ENCODE measurements at places on chromosomes 7 and 10.

DNA sequence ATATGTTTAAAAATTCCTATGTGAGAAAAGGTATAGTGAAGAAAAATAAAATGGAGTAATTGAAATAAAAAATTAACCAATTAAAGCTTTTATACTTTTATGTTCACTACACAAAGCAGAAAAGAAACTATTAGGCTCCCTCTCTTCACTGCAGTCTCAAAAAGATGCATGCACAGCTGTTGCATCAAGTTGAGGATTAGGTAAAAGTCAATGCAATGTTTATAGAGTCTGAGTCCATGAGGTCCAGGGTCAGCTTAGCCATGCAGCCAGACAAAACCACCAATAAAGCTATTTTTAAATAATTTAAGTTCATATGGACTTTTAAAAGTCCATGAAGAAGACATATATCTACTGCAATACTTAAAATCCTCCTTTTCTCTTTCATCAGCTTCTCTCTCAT lies 31.1 kb upstream of the ING3 start:
- no peak for DNase-seq

DNA sequence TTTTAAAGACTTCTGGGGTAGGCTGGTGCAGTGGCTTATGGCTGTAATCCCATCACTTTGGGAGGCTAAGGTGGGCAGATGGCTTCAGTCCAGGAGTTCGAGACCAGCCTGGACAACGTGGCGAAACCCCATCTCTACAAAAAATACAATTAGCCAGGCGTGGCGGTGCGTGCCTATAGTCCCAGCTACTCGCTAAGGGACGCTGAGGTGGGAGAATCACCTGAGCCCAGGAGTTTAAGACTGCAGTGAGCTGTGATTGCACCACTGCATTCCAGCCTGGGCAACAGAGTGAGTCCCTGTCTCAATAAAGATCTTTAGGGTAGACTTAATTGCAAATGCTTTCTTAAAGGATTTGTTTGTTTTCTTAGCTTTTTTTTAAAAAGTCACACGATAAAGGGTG lies 29.3 kb downstream of the PTPN12 start:
- no peak for DNase-seq

DNA sequence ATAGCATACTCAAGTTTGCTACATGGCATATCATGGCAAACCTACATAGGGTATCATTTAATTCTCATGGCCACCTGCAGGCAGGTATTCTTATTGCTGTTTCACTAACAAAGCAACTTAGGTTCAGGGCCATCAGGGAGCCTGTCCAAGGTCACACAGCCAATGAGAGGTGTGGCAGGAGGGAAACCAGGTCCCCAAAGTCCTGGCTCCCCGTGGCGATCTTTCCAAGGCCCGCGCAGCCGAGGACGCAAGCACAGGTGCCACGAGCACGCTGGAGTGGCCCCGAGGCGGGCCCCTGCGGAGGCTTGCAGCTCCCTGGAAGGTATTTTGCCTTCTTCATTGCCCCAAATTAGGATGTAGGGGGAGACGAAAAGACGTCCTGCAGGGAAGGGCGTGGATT lies 20.8 kb downstream of the PRKAG2 start:
- DNase-seq, result no peak

GRCh38 chr7:50349963-50350944 lies 45.7 kb downstream of the IKZF1 start:
- DNase-seq, result no peak

- no peak for DNase-seq
Observed at GRCh38 chr7:151023232-151023631, 1.1 kb downstream of the ATG9B start.

- DNase-seq, result no peak
Observed at GRCh38 chr10:83937161-83937560, 202.1 kb upstream of the GHITM start.

DNA sequence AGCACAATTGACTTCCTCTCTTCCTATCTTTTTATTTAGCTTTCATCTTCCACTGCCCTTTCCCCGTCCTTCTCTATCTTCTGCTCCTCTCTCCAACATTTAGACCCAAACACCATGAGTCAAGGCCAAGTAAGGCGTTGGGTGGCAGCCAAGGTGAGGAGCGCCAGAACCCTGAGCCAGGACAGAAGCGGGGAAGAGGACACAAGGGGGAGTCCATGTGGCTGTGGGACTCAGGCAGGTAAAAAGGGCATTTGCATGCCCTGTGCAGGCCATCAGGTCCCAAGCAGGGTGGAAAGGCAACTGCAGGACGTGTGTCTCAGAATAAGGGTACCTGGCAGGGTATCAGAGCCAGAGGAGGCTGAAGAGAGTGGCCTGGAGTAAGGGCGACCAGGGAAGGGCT lies 192.4 kb upstream of the PFKP start:
- DNase-seq, result no peak

DNA sequence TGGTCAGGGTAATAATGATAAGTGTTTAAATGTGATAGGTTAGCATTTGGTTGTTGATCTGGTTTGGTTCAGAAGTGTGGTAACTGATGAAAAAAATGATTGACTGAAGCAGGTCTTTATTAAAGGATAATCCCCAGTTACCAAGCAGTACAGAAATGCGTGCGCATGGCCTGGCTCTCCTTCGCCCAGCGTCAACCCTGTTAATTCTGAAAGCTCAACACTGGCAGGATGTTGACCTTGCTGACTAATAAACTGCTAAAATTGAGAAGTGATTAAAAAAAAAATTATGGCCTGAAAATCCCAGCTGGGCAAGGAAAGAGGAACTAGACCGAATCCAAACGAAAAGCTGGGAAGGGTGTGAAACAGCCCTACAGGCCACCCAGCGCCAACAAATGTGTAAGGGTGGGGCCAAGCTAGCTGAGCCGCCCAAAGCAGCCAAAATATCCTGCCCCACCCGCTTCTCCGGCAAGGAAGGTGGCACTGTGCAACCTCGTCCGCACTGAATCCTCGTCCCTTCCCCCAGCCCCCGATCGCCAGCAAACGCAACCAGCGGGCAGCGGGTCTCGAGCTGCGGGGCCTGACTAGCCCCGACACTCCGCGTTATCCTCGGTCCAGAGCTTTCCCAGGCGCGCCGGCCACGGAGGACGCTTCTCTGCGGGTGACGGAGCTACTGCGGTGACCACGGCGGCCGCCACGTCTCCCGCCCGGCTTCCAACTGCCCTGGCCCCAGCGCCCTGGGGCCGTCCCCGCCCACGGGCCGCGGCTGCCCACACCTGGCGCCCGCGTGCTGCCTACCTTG lies 561 bp downstream of the SHTN1 start:
- DNase-seq, result no peak

GRCh38 chr10:112655722-112656121 lies 208.7 kb downstream of the VTI1A start:
- no peak for DNase-seq

GRCh38 chr7:25967278-25968204 lies 184.5 kb upstream of the NFE2L3 start:
- no peak for DNase-seq

DNA sequence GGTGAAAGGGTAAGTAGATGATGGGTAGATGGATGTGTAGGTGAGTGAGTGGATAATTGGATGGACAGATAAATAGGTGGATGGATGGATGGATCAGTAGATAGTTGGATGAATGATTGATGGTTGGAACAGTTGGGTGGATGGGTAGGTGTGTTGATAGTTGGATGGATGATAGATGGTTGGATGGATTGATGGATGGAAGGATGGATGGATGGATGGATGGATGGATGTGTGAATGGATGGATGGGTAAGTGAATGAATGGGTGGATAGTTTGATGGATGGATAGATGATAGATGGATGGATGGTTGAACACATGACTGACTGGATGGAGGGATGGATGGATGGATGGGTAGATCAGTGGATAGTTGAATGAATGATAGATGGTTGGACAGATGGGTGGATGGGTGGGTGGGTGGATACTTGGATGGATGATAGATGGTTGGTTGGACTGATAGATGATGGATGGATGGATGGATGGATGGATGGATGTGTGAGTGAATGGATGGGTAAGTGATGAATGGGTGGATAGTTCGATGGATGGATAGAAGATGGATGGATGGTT lies 37.0 kb downstream of the PDGFA start:
- no peak for DNase-seq

- DNase-seq, result no peak
Observed at GRCh38 chr10:34104829-34105572, 710.1 kb downstream of the PARD3 start.

- DNase-seq, result no peak
Observed at GRCh38 chr7:129975309-129975708, 22.5 kb upstream of the UBE2H start.

DNA sequence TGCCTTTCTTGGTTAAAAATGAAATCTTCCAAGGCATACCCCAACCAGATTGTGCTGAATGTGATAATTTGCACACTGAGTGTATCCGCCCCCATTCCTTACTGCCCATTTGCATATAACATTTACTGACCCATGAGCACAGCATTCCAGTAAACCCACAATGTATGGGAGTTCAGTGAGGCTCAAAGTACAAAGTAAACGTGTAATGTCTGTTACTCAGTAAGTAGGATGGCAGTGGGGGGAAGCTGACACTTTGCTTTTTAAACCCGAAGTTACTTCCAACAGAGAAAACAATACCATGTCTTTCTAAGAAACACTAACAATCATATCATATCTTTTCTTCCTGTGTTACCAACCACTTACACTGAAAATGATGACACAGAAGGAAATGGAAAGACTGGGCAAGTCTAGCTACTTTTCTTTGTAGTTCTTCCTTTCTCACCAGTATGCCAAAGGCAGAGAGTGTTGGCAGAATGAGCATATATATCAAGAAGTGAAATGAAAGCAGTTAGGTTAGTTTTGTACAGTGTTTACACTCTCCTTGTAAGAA lies 27.1 kb upstream of the SOSTDC1 start:
- DNase-seq, result no peak

GRCh38 chr7:99944497-99945070 lies 15.2 kb upstream of the GJC3 start:
- no peak for DNase-seq

GRCh38 chr7:74479066-74479781 lies 25.5 kb downstream of the GTF2IRD1 start:
- no peak for DNase-seq

DNA sequence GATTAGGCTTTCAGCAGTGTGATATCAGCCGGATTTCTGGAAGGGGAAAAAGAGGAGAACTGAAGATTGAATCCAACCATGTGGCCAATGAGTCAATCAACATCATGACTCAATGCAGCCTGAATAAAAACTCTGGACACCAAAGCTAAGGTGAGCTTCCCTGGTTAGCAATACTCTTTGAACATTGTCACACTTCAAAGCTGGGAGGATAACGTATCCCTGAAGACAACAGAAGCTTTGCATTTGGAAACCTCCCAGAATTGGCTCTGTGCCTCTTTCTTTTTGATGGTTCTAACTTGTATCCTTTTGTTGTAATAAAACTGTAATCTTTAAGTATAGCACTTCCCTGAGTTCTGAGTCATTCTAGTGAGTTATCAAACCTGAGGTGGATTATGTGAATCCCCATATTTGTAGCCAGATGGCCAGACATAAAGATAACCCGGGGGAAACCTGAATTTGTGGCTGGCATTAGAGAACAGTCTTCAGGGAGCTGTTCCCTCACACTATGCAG lies 284.4 kb downstream of the IPMK start:
- no peak for DNase-seq
